ENCODE measurements at places on chromosomes 13 and 19. TPM values are rescaled to one million over a fixed set of nuclear protein-coding genes. Genes with fewer than 3 reads are reported as not detected.

The MBD3L3 gene
- total RNA-seq, result not detected

The TUBA3C gene
- total RNA-seq, result not detected

The YIF1B gene
- 24.0 TPM for total RNA-seq

The BEST2 gene
- 0.55 TPM for total RNA-seq

The URAD gene
- not detected for total RNA-seq

The ZNF134 gene
- 65.3 TPM for total RNA-seq

The ZNF738 gene
- total RNA-seq, result 35.1 TPM

The FUT1 gene
- 1.9 TPM for total RNA-seq

The PARP4 gene
- total RNA-seq, result 47.0 TPM

The ZGLP1 gene
- 4.4 TPM for total RNA-seq

The ZNF559 gene
- total RNA-seq, result 83.6 TPM

Data from camera-type eye (tissue), 1 donor.